ENCODE measurements at places on chromosomes 1 and 21. TPM values are rescaled to one million over a fixed set of nuclear protein-coding genes. Genes with fewer than 3 reads are reported as not detected.

DDR2 gene
- 26.9 TPM for total RNA-seq

SELP gene
- 10.9 TPM for total RNA-seq

AMIGO1 gene
- 19.4 TPM for total RNA-seq

SPRR4 gene
- total RNA-seq: not detected

RBM11 gene
- total RNA-seq: 0.30 TPM

DNA sequence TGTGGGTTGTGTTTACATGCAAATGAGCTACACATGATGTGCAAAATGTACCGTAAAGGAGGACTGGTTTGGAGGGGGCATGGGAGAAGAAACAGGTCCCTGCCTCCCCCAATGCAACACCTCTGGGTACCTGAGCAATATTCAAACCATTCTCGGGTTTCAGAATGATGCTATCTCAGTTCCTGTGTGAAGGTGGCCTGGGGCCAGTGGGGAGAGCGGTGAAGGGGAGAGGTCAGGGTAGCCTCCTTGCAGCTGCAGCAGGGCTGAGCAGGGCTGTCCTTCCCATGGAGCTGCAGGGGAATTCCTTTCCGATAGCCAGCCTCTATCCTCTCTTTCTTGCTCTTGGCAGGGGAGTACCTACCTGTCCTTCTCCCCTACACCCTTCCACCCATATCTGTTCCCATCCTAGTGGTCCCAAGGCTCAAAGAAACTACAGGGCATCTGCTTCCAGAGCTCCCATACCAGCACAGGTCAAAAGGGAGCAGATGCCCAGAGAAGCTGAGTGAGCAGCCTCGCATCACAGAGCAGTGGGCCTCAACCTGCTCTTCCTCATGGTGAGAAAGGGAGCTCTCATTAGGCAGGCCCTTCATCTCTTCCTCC lies 11.9 kb downstream of the MEF2D start:
- DNase-seq: no peak
- no peaks in the 10 kb centered on the region for H3K36me3 ChIP-seq
- no peaks in the 10 kb centered on the region for H3K27me3 ChIP-seq

GRCh38 chr1:206958144-206958543 lies 11.9 kb upstream of the PIGR start:
- no peaks in the 10 kb centered on the region for H3K4me1 ChIP-seq
- H3K27me3 ChIP-seq: peaks cover 7% of the 10 kb centered on the region
- H3K36me3 ChIP-seq: no peaks in the 10 kb centered on the region
- H3K27ac ChIP-seq: no peak overlapping the region
- no peak for DNase-seq

- peaks cover 10% of the 10 kb centered on the region for H3K27me3 ChIP-seq
- H3K4me1 ChIP-seq: no peaks in the 10 kb centered on the region
- DNase-seq: no peak
- no peak overlapping the region for H3K27ac ChIP-seq
These were observed 77.4 kb upstream of the VAMP3 start for GRCh38 chr1:7693662-7694061.

- H3K4me1 ChIP-seq: no peaks in the 10 kb centered on the region
- no peak overlapping the region for H3K27ac ChIP-seq
- no peak for DNase-seq
- no peaks in the 10 kb centered on the region for H3K27me3 ChIP-seq
- H3K4me3 ChIP-seq: no peak overlapping the region
These were observed 97.7 kb downstream of the CRYAA start for GRCh38 chr21:43266534-43266933.

GRCh38 chr1:66757722-66758240 lies 5.5 kb downstream of the DYNLT5 start:
- peak overlapping the region; percentile 60 for H3K27ac ChIP-seq
- H3K36me3 ChIP-seq: no peaks in the 10 kb centered on the region
- no peak overlapping the region for H3K4me3 ChIP-seq
- no peak for DNase-seq
- peaks cover 22% of the 10 kb centered on the region for H3K4me1 ChIP-seq
- peaks cover 16% of the 10 kb centered on the region for H3K27me3 ChIP-seq

DNA sequence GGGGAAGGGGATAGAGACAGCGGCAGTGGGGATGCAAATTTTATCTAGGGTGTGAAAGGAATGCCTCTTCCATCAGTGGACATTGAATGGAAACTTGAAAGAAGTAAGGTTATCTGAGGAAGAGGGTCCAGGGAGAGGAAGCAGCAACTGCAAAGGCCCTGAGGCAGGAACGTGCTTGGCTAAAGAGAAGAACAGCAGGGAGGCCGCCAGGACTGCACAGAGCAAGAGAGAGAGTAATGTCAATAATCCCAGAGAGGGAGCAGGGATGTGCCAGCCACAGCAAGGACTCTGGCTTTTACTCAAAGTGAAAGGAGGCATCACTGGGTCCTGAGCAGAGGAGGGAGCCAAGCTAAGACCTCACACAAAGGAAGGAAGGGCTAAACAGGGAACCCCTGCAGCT lies 50.9 kb downstream of the KCND3 start:
- H3K27me3 ChIP-seq: no peaks in the 10 kb centered on the region
- H3K4me3 ChIP-seq: no peak overlapping the region
- peaks cover 60% of the 10 kb centered on the region for H3K4me1 ChIP-seq
- H3K27ac ChIP-seq: no peak overlapping the region

- peak overlapping the region; percentile 17 for H3K27ac ChIP-seq
- no peaks in the 10 kb centered on the region for H3K27me3 ChIP-seq
- H3K36me3 ChIP-seq: peaks cover 3% of the 10 kb centered on the region
- DNase-seq: no peak
- H3K4me1 ChIP-seq: peaks cover 83% of the 10 kb centered on the region
These were observed 29.1 kb downstream of the SMYD2 start for GRCh38 chr1:214310010-214310409.

DNA sequence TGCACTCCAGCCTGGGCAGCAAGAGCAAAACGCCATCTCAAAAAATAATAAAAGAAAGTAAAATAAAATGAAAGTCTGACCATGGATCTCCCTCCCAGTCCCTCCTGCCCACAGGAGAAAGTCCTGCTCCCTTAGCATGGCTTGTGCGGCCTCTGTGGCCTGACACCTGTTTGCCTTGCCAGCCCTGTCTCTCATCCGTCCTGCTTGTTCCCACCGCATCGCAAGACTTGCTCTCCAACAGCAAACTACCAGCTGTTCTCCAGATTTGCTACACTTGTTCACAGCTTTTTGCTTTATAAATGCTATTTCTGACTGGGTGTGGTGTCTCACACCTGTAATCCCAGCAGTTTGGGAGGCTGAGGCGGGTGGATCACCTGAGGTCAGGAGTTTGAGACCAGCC lies 2.7 kb downstream of the ETV3L start:
- no peak overlapping the region for H3K4me3 ChIP-seq
- H3K27me3 ChIP-seq: peaks cover 4% of the 10 kb centered on the region
- no peak for DNase-seq
- peaks cover 10% of the 10 kb centered on the region for H3K4me1 ChIP-seq
- H3K27ac ChIP-seq: no peak overlapping the region
- H3K36me3 ChIP-seq: no peaks in the 10 kb centered on the region

GRCh38 chr1:36367066-36367465 lies 18.7 kb downstream of the STK40 start:
- peaks cover 62% of the 10 kb centered on the region for H3K4me1 ChIP-seq

DNA sequence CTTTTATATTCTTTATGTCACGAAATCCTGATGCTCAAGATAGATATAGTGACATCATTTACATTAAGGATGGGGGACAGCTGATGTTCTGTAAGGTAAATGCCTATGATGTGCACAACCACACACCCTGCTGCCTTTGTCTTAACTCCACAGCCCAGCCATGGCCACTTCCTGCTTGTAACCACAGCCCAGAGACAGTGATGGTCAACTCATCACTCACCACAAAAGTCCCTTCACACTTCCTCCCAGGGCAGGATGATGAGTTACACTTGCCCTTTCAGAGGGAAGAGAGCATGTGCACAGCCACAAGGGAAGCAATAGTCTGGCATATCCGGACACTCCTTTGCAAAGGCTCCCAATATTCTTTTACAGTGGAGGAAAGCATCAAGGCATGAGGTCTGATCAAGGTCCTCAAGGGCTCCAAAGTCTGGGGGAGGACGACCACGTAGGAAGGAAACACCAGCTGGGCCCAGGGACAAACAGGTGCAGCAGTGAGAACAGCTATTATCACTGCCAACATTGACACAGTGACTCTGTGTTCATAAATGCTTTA lies 53.8 kb downstream of the PLPP3 start:
- H3K4me3 ChIP-seq: no peak overlapping the region
- DNase-seq: peak; percentile 17
- H3K27me3 ChIP-seq: no peaks in the 10 kb centered on the region
- peaks cover 100% of the 10 kb centered on the region for H3K4me1 ChIP-seq

DNA sequence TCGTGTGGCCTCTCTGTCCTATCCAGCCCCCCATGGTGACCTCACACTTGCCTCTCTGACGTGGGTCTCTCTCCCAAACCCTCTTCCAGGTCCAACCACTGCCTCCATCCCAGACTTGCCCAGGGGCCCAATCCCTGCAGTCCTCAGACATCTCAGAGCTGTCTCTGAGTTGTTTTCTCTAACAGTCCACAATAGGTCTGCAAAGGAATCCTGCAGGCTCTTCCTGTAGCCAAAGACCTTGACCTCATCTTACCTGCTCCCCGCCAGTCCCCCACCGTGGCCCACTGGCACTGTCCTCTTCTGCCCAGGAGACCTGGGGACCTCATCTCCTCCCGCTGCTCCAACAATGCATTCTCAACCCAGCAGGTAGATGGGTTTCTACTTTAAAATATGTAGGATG lies 10.0 kb downstream of the RNF187 start:
- H3K36me3 ChIP-seq: peaks cover 36% of the 10 kb centered on the region
- no peak for DNase-seq
- H3K27ac ChIP-seq: no peak overlapping the region
- no peaks in the 10 kb centered on the region for H3K27me3 ChIP-seq
- peaks cover 11% of the 10 kb centered on the region for H3K4me1 ChIP-seq
- no peak overlapping the region for H3K4me3 ChIP-seq
